Smooth muscle cell of the pulmonary artery (primary cell): ENCODE measurements at places on chromosomes 3 and 15. TPM values are rescaled to one million over a fixed set of nuclear protein-coding genes. Genes with fewer than 3 reads are reported as not detected.

The GOLGA6L10 gene
- total RNA-seq, result 0.85 and 1.3 TPM in 2 replicates

The SH2D7 gene
- total RNA-seq, result not detected in 2 replicates

The MYEF2 gene
- 6.3 and 8.5 TPM in 2 replicates for total RNA-seq

The TF gene
- 0.20 and 0.43 TPM in 2 replicates for total RNA-seq

The CEP152 gene
- total RNA-seq, result 2.8 and 5.0 TPM in 2 replicates

The PARP6 gene
- total RNA-seq, result 19.8 and 34.6 TPM in 2 replicates

The MINAR1 gene
- 1.2 and 1.6 TPM in 2 replicates for total RNA-seq

The MOBP gene
- not detected in 2 replicates for total RNA-seq

The ADGRG7 gene
- total RNA-seq, result 0.07 TPM in 1 of 2 replicates, not detected in the other

The CHL1 gene
- total RNA-seq, result 0.07 TPM in 1 of 2 replicates, not detected in the other

The BOC gene
- 7.6 and 15.6 TPM in 2 replicates for total RNA-seq

The GABRR3 gene
- not detected in 2 replicates for total RNA-seq

The MCTP2 gene
- 3.1 and 8.9 TPM in 2 replicates for total RNA-seq

The SEMA7A gene
- total RNA-seq, result 9.4 and 20.7 TPM in 2 replicates

The CTXND1 gene
- total RNA-seq, result not detected in 2 replicates

The AP4E1 gene
- total RNA-seq, result 13.0 and 16.6 TPM in 2 replicates

The RPL39L gene
- total RNA-seq, result 9.4 and 13.8 TPM in 2 replicates

The PIGZ gene
- 3.4 TPM in 2 replicates for total RNA-seq
